ENCODE measurements at places on chromosomes 5 and 9.

- no peak for DNase-seq
Observed at GRCh38 chr9:136172412-136173079, 32.4 kb downstream of the LHX3 start.

- no peak for DNase-seq
Observed at GRCh38 chr9:124347206-124347967, 67.9 kb downstream of the PSMB7 start.

DNA sequence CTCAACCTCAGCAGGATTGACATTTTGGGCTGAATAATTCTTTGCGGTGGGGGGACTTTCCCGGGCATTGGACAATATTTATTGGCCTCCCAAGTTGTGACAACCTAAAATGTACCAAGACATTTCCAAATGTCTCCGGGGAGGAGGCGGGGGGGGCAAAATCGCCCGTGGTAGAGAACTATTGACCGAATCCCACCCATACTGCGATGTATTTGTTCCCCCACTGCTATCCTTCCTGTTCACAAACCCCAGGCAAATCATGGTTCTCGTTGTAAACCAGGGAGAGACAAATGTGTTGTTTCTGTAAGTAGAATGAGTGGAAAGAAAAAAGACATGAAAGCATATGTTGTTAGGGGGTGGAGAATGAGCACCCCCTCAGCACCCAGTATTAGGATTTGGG is 141.9 kb downstream of the PSAT1 start:
- DNase-seq: no peak

DNA sequence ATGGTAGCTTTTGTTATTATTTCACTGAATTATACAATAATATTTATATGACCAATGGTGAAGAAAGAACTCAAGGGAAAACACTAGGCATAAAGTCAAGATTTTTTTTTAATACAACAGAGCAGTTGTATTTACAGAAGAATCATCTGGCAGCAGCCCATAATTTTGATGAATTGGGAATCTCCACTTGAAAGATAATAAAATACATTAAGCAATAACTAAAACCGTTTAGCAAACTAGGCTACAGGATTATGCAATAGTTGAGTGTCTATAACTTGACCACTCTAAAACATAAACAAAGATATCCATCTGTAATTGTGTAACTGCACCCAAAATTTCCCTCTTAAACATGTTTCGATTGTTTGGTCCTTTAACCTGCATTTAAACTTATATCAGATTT is 80.8 kb downstream of the SNCAIP start:
- no peak for DNase-seq

GRCh38 chr5:29852329-29852728 is 1341.2 kb upstream of the CDH6 start:
- no peak for DNase-seq

- DNase-seq: no peak
Observed at GRCh38 chr5:58261605-58262004, 198.3 kb downstream of the PLK2 start.

GRCh38 chr9:130243015-130243881 is 22.3 kb upstream of the HMCN2 start:
- DNase-seq: peak; percentile 70
